ENCODE measurements at places on chromosomes 2 and 18.

DNA sequence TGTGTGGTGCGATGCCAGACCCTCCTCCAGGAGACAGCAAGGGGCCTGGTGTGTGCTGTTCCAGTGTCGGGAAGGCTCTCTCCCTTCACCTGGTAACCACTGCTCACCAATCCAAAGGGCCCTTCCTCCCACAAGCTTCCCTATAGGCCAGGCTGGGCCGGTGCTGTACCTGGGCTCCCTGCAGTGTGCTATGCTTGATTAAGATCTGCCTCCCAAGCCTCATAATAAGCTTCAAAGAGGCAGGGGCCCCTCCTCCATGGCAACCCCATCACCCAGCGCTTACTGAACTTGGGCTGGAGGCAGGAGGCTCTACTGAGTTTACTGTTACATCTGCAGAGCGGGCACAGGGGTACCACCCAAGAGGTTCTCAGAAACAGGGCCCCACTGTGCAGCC, 4.5 kb upstream of the MAL start:
- DNase-seq = no peak

DNA sequence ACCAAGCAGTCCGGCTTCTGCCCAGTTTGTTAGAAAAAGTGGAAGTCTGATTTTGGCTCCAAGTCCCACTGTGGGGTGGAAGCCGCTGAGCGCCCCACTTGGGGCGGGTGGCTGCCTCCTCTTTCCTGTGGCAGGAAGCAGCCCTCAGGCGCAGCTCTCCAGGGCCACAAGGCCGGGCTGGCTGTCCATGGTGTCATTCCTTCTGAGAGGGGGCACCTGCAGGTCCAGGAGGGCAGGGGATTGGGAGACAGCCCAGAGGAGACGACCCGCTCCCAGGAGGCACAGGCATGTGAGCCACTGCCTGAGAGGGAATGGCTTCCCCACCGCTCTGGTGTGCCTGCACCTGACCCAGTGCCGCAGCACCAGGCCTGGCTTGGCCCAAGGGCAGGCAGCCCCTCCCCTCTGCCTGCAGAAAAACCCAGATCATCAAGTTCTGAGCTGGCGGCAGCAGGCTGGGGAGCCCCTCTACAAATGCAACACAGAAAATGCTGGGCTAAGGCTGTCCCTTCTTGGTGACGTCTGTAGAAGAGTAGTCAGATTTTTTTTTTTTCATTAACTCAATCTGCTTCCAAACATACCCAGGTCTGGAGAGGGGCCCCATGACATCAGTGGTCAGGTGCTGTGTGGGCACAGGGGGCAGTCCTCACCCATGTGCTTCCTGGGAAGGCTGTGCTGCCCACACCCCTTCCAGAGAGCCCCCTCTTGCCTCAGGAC, 38.4 kb downstream of the HS6ST1 start:
- no peak for DNase-seq

- peak; percentile 21 for DNase-seq
These were observed 667 bp downstream of the GFPT1 start for GRCh38 chr2:69386360-69386759.

GRCh38 chr2:143601828-143602227, 472.6 kb downstream of the ARHGAP15 start:
- DNase-seq = no peak

GRCh38 chr2:8500124-8501054, 181.5 kb upstream of the ID2 start:
- DNase-seq = no peak

DNA sequence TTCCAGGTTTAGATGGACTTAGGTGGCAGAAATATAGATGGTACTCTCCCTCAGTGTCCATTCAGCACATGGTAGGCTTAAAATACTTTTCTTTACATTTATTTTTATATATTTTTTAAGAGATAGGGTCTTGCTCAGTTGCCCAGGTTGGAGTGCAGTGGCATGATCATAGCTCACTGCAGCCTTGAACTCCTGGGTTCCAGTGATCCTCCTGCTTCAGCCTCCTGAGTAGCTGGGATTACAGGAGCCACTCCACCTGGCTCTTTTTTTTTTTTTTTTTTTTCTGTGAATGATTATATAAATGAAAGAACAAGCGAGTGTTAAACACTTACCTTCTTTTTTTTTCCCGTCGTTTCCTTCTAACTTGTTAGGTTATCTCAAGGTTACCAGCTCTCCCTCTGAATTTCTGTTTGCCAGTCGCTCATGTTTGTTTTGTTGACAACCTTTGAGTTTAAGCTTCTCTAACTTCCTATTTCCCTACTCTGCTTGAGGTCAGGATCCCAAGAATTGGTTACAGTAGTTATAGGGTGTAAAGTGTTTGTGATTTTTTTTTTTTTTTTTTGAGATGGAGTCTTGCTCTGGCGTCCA, 18.9 kb downstream of the IMPA2 start:
- no peak for DNase-seq

DNA sequence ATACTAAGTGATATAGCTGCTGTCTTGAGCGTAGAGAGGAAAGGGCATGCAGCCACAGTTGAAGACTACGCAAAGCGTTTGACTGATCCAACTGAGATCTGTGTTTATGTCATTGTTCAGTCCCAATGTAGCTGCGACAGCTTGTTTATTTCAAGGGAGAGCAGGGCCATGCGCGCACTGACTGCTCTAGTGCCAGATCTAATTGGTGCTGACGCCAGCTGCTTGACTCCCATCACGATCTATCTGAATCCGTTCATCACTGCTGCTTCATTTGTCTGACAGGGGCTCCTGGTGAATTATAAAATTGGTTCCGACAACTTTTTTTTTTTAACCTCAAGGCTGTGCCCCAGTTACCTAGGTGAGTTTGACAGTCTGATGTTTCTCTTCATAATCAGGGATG, 75.7 kb downstream of the CHST9 start:
- DNase-seq = no peak

- DNase-seq = no peak
These were observed 8.9 kb downstream of the SH2D6 start for GRCh38 chr2:85427300-85427835.

- DNase-seq = no peak
These were observed 374.2 kb upstream of the MAP2 start for GRCh38 chr2:209049608-209050007.

DNA sequence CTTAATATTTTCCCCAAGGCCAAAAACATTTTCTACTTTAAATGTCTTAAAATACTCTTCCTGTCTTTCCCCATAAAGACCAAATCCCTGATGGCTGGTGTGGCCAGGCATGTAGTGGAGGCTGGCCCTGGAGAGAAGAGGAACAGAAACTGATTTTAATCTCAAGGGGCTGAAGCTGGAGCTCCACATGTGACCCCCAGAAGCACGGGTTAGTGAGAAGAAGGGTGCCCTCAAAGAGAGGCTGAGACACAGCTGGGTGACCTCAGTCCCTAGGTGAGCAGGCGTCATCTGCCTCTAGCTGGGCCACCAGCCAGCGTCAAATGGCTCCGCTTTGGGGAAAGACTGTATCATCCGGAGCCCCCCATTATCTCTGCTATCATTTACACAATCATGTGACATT, 19.3 kb upstream of the TMEM18 start:
- DNase-seq = no peak

DNA sequence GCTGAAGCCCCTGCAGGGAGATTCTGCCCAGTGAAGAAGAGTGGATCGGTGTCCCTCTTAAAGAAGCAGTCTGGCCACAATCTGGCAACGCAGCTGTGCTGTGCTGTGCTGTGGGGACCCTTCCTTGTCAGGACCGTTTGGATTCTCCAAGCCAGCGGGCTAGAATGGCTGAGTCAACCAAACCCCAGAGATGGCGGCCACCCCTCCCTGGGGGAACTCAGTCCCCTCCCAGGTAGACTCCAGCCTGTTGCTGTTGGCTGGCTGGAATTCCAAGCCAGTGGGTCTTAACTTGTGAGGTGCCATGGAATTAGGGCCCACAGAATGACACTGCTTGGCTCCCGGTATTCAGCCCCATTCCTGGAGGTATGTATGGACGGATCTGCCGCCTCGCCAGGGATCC, 62.3 kb downstream of the MMADHC start:
- no peak for DNase-seq

DNA sequence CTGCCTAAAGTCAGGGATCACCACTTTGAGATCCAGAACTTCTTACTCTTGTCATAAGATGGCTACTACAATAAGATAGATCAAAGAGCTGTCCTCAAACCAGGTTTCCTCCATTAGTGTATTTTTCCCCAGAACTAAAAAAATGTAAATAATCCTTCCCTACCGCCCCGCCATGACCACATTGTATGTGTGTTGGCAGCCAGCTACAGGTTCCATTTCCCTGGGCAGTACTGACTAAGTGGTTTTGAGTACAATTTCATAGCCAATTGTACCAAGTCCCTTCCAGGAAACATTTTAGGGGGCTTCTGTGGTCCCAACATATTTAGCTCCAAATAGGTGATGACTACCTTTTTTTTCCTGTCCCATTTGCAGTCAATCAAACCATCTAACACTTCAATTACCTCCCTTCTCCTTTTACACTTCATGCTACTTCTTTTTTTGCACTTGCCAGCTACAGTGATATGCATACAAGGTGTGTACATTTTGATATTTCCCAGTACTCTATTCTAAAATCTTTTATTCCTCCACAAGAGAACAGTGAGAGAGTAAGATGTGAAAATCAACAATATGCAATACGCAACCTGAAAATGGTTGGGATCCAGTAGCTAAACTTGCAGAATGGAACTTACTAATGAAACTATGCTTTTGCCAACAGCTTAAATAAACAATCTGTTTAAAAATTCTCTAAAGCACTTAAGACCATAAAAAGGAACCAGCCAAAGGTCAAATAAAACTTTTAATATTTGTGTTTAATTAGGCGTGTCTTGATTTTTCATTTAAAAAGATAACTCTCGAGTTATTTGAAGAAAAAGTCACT, 3.9 kb downstream of the PUM2 start:
- no peak for DNase-seq

DNA sequence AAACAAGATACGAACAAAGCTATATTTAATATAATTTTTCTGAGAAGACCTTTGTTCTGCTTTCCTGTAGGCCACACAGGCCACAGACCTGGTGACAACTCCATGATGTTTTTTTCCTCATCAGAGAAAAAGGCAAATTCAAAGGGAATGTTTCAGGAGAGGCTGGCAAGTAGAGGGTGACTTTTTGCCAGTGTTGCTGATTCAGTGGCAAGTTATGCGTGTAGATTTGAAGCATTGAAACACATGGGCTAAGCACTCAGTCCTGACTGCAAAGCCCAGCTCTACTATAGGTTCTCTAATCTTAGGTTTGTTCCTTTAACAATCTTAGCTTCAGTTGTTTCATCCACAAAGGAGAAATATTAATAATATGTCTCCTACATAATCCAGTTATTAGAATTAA, 499.8 kb downstream of the SUCLG1 start:
- no peak for DNase-seq

DNA sequence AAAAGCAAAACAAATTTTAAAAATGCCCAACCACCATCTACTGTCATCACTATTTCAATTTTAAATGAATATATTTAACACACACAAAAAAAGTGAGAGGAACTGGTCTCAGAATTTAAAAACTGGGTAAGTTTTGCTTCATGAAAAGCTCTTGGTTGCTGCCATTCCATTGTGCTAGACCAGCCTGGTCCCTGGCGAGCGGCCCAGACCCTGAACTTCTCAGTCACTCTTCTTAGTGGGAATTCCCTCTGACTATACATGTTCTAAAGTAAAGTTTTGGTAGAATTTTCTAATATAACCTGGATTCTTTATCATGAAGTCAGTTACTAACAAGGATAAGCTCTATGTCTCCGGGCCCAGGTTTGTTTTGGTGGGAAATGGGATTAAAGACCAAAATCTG, 34.8 kb upstream of the TMEM177 start:
- no peak for DNase-seq

DNA sequence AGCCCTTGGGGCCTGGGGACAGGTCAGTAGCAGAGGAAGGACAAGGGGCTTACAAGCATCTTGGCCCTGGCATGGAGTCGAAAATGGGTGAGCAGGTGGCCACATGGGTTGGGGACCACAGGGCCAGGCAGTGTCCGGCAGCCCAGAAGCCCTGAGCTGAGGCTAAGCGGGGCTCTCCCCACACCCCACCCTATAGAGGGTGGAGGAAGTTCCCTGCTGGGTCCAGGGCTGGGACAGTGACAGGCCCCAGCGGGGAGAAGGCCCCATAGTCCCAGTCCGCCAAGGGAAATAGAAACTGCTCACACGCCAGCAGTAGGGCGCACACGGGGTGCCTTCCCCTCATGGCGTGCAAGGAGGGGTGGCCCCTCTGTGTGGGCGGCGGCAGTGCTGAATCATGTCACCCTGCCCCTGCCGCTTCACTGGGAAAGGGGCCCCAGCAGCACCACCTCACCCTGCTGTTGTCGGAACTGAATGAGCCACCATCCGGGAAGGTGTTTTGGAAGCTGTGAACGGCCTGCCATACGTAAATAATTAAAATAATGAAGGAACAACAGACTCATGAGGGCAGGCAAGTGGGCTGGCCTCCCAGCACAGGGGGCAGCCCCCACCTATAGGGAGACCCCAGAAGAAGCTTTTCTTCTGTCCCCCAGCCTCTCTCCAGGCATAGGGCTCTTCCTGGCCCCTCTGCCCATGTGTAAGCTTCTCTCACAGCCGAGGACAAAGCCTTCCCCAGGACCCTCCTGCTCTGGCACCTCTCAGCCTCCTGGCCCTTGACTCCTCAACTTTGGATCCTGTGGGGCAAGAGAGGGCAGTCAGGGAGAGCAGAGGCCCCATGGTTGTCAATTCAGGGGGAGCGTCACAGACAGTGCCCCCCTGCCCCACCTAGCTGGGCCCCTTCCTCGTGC, 12.7 kb upstream of the DUSP2 start:
- no peak for DNase-seq

DNA sequence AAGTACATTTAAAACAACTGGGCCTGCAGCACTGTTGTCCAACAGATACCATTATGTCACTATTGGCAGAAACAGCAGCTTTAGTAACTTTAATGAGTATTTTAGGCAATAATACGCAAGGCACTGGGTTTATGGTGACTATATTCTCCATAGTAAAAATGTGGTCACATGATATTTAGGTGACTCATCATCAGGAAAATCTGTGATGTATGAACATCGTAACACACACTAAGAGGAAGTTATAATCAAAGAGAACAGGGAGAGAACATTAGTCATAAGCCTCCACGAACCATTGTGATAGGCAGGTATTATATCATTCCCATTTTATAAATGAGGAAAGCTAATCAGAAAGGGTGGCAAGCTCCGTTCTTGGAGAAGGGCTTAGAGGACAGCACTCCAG, 36.9 kb downstream of the RAPH1 start:
- peak; percentile 72 for DNase-seq

DNA sequence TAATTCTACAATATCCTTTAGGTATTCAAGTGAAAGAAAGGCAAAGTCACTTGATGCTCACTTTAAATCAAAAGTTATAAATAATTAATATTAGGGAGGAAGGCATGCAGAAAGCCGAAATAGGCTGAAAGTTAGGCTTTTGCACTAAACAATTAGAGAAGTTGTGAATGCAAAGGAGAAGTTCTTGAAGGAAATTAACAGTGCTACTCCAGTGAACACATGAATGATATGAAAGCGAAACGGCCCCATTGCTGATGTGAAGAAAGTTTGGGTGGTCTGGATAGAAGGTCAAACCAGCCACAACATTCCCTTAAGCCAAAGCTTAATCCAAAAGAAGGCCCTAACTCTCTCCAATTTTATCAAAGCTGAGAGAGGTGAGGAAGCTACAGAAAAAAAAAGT, 103.1 kb upstream of the CXCR4 start:
- no peak for DNase-seq

Measured in OCI-M1 (cell line).